ENCODE measurements at places on chromosomes 7 and 10.

- no peak for DNase-seq
Observed at GRCh38 chr7:124390301-124390700, 357.4 kb upstream of the TMEM229A start.

- DNase-seq, result no peak
Observed at GRCh38 chr10:107583974-107584373, 419.5 kb upstream of the SORCS1 start.

- DNase-seq, result no peak
Observed at GRCh38 chr10:84097787-84098353, 41.4 kb upstream of the GHITM start.

- DNase-seq, result no peak
Observed at GRCh38 chr10:17220652-17221100, 7.4 kb upstream of the VIM start.

- peak; percentile 40 for DNase-seq
Observed at GRCh38 chr7:158252081-158252836, 335.4 kb downstream of the PTPRN2 start.

DNA sequence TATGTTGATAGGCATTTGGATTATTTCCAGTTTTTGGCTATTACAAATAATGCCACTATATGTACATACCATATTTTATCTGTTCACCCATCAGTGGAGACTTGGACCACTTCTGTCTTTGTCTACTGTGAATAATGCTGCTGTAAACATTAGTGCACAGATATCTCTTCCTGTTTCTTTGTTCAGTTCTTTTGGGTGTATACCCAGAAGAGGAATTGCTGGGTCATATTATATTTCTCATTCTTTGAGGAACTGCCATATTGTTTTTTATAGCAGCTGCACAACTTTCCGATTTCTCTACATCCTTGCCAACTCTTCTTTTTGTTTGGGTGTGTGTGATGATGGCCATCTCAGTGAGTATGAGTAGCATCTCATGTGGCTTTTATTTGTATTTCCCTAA, 218.0 kb downstream of the LRMDA start:
- no peak for DNase-seq

- peak; percentile 56 for DNase-seq
Observed at GRCh38 chr7:44162179-44162578, 21.0 kb upstream of the MYL7 start.

- DNase-seq, result no peak
Observed at GRCh38 chr10:89540420-89540949, 5.1 kb upstream of the SLC16A12 start.

Measured in coronary artery (tissue), 2 donors.